C1 segment of cervical spinal cord (tissue), 14 donors: ENCODE measurements at places on chromosomes 6 and 20.

DNA sequence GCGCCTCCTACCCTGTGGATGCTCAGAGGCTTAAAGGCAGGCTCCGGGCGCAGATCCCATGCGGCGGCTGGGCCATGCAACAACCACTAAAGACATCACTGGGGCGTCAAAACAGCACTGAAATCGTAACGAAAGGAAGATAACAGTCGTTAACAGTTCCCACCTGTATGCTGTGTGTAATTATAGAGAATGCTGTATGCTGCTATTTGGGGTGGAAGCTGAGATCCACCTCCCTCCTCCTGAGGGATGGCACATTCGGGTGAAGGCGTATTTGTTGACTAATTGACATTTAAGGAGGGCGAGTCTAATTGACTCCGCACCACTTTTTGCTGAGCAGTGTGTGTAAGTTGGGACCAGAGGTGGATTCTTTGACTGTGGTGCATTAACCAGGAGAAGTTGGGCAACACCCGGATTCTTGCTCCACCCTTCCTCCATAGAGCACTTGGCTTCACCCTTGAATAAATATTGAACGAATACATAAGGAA, 687 bp downstream of the SLC35A1 start:
- DNase-seq = no peak

DNA sequence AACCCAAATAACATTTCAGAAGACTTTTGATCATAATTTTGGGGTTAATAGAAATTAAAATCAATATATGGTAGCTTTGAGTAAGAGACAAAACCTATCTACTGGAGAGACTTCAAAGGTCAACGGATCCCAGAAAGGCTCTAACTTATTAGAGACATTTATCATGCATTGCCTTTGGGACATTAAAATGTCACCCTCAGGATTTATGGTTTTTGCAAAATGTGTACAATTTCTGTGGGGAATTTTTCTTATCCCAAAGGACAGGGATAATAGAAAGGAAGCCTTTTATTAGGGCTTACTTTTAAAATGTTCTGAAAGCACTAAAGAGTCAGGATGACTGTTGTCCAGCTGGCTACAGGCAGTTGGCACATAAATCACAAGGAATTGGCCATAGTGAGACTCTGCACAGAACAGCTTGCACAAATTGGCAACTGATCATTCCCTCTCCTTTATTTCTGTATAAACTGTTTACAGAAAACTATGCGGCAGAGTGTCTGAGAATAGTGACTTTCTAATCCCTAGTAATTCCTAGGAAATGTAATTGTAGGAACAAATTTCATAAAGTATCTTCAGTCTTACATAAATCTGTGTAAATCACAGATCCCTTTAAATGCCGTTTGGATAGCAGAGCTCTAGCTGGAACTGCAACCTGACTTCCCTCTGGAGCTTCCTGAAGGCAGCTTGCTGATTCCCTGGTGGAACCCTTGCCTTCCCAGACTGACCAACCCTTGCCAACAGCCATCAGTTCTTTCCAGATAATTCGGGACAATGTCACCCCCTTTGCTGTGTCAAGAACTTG, 201.1 kb upstream of the PREP start:
- DNase-seq = no peak

DNA sequence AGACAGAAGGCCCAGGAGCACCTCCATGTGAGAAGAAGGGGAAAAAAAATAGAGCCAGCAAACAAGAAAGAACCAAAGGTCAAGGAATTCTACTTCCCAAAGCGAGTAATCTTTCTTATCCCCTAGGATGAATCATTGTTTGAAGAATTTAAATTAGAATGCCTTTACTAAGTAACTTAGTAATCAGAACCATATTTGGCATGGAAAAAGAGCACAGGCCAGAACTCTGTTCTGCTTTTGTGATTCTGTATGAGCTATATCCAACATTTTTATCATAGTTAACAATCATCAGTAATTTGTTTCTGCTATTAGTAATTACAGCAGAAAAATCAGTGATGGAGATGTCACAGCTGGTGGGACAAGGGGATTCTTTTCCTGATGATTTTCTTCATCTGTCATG, 228.8 kb upstream of the FAM83B start:
- no peak for DNase-seq

DNA sequence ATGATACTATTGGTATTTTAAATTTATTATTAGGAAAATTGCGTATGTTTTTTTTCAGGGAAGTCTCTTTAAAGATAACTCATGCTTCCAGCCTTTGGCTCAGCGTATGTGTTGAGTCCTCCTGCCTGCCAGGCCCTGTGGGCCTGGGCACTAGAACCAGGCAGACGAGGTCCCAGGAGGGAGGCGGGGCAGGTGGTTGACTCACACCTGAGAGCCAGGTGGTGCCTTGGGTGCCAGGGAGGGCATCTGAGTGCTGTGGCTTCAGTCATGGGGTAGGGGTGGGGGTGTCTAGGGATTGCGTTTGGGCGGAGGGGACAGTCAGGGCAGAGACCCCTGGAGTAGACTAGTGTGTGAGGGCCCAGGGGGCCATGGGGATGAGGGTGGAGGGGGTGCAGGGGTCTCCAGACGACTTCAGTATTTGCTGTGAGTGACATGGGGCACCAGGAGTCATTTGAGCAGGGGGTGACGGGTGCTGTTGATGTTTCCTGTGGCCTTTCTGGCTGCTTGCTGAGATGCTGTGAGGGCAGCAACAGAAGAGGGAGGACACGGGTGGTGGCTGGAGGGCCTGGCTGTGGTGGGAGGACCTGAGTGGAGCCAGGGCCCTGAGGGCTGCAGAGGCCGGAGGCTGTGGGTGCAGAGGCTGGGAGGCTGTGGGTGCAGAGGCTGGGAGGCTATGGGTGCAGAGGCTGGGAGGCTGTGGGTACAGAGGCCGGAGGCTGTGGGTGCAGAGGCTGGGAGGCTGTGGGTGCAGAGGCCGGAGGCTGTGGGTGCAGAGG, 14.8 kb upstream of the ADRM1 start:
- no peak for DNase-seq

- DNase-seq = no peak
Measured at GRCh38 chr6:133806382-133807140, 82.4 kb upstream of the TCF21 start.

GRCh38 chr6:28906669-28907068, 17.1 kb downstream of the TRIM27 start:
- DNase-seq = no peak

DNA sequence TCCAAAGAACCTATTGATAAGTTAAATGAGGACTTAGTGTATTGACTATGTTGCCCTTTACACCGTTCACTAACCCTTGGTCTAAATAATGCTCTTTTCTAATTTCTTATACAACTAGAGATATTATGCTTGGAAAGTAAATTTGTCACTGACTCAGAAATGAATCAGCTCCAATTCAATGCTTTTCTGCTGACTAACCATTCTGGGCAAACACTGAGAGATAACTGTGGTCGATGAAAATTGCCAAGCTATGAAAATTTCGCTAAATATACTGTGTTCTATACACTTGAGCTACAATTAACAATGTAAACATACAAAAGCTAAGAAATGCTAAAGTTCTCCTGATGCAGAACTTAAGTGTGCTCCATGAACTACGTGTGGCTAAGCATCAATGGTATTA, 23.1 kb upstream of the FBXO9 start:
- no peak for DNase-seq

GRCh38 chr6:165658395-165659058, 4.5 kb downstream of the PDE10A start:
- no peak for DNase-seq

DNA sequence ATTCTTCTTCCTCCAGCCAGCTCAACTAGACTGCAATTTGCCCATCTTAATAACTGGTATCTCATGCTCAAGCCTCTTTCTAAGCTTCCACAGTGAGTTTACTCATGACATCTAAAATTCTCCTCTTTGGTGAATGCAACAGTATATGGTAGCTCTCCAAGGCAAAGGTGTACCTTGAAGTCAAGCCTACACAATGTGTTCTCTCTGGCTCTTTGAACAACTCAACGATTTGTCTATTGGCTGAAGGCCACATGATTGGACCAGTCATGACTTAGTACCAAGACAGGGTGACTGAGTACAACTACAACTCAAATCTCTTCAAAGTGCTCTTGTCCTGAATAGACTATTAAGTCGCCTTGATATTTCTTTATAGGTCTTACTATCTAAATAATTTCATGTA, 199.6 kb downstream of the PKHD1 start:
- DNase-seq = no peak

- DNase-seq = no peak
Measured at GRCh38 chr6:149190224-149190831, 127.2 kb upstream of the TAB2 start.

DNA sequence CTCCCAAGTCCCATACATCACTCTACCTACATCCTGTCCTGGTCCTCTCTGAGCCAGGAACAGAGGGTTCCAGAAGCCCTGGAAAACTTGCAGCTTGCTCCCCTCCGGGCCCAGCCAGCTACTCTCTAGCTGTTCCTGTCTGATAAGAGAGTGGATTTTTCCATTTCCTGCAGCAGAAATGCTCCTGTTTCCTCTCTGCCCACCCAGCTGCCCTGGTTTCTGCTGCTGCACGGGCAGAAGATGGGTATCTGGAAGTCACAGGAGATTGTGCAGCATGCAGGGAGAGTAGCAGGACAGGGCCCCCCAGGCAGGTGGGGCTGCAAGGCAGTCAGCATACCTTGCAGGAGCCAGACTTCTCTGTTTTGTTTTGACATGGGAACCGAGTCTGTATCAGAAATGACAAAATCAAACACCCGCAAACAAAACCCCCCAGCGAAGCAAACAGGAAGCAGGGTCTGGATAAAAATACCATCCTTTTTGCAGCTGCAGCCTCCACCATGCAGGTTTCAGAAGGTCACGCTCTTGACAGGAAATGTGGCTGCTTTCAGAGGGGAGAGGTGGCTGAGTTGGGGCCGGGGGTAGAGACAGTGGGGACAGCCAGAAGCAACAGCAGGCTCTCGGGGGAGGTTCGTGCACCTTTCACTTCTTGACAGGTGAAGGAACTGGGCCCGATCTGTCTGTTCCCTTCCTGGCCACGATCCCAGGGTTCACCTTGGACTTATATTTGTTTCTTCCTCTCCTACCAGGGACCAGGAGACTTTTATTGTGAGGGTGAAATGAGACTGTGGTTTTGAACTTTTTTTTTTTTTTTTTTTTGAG, 50.8 kb upstream of the FAM83D start:
- DNase-seq = no peak

GRCh38 chr20:62923669-62924441, 2.5 kb downstream of the DIDO1 start:
- no peak for DNase-seq

GRCh38 chr20:60170116-60170515, 211.9 kb downstream of the CDH26 start:
- DNase-seq = no peak

DNA sequence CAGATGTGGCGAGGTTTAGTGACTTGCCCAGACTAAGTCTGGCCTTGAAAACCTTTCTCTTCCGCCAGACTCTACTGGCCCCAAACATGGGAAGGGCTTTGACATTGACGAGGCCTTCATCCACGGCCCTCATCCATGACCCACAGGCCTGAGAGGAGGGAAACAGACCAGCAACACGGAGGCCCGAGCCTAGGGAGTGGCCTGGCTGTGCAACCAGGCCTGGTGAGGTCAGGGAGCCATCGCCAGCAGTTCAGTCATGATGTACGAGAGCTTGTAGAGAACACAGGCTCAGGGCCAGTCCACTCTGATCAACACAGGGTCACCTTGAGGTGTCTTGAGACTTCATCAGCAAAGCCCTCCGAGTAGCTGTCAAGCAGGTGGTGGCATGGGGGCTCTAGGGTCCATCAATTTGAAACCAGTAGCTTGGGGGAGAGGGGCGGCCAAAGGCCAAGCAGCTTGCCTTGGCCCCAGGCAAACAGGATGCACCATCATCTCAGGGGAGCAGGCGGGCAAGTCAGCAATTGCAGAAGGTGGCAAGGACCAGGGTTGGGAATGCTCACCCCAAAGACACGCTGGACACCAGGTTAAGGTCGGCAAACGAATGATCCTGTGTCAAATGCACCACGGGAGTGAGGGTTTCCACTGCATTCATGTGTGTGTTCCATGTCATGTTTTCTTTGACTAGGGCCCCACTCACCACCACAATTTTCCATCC, 36.1 kb downstream of the GFOD1 start:
- DNase-seq = no peak

GRCh38 chr6:159677506-159678165, 15.4 kb downstream of the SOD2 start:
- no peak for DNase-seq

DNA sequence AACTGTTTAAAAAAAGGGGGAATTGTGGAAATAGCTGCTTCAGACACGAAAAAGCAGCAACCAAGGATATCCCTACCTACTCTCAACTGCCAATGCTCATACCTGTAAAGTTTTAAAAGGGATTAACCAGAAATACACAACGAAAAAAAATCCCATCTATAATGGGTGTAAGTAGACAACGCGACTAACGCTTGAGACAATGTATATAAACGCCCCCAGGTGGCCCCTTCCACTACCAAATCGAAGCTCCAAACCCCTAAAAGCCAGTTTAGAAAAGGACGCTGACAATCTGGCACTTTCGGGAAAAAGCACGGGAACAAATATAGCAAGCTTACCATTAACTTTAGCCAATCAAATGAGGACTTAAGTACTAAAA, 94.5 kb upstream of the BTN3A2 start:
- no peak for DNase-seq

DNA sequence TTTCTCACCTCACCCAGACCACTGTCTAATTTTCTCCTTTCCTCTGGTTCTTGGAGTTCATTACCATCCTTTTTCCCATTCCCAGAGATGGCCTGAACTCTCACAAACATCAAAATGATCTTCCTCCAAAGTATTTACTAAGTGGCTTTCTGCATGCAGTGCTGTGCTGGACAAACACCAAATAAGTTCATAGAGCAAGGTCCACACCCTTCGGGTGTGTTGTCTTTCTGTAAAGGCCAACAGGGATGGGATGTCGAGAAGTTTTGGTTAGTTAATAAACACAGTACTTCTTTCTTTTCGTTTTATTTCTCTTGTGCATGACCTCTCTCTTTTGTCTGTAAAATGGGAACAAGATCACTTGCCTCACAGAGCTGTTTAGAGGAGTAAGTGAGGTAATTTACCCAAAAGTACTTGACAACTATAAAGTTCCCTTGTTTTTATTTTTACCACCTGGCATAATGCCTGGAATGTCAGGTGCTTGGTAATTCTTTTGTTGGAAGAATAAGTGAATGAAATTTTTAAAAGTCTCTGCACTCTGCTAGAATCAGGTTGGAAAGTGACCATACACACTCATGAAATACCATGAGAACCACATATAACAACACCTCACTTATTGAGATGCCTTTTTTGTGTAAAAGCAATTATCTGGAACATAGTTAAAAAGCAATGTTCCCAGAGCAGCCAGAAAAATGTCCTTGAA, 22.8 kb upstream of the CCN6 start:
- no peak for DNase-seq
